ENCODE measurements at places on chromosomes 7 and 10.

GRCh38 chr10:49318028-49318427 lies 19.1 kb downstream of the C10orf71 start:
- DNase-seq = no peak

GRCh38 chr7:123096434-123096833 lies 100.9 kb upstream of the TAS2R16 start:
- DNase-seq = no peak

GRCh38 chr7:16644636-16645592 lies 640 bp downstream of the ANKMY2 start:
- DNase-seq = peak; percentile 76

DNA sequence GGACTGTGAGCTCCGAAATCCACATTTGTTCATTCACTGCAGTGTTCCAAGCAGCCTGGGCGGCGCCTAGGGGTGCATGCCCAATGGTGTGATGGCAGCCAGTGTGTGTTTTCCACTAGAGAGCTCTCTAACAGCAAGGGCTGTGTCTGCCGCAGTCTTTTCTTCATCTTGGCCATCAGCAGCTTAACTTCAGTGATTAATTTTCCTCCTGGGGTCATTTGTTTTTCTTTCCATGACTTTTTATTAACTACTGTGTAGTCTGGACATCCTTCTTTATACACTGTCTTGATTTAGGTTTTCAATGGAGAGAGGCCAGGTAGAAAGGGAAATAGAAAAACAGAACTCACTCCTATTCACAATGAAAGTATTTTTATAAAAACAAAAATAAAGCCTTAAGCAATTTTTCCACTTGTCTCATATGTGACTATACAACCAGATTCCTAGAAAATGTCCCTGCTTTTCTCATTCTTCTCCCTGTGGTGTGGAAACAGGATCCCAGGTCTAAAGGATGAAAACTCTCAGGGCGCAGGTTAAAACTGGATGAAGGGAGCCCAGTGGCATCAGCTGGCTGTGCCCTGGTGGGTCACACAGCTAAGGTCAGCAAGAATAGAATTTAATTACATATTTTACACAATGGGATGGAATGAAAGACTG lies 176.8 kb downstream of the PKD1L1 start:
- no peak for DNase-seq

DNA sequence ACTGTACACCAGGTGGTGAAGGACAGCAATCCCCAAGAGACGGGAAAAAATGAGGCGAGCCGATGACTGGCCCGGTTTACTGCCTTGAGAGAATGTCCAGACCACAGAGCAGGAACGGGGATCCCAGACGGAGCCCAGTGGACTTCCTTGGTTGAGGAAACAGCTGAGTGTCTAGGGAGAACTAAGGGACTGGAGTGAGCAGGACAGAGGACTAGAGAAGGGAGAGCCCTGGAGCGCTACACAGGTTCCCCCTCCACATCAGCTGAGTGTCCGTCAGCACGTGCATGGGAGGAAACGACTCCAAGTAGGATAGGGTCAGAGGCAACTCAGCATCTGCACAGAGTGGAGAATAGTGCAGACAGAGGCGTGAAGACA lies 7.1 kb upstream of the WDR86 start:
- DNase-seq = no peak

- DNase-seq = no peak
Observed at GRCh38 chr7:135853499-135853898, 104.9 kb upstream of the FAM180A start.

GRCh38 chr7:47795631-47796030 lies 152.6 kb downstream of the PKD1L1 start:
- peak; percentile 75 for DNase-seq

GRCh38 chr7:158588878-158589442 lies 1.3 kb upstream of the PTPRN2 start:
- no peak for DNase-seq

DNA sequence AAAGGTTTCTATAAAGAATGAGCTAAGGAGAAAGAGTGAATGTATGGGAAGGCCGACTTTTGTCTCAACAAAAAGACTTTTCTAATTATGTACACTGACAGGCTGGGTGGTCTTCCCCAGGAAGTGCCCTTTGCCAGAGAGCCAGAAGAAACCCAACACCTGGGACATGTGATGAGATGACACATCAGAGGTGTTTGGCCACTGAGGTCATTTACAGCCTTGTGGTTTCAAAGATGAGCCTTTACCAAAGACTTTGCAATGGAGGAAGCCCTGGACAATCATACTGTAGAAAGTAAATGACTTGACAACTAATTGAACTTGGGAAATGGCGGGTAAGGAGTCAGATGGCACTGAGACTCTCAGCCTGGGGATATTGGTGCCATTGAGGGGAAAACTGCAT lies 3.4 kb upstream of the NRG3 start:
- no peak for DNase-seq

GRCh38 chr7:25124465-25125136 lies 459 bp downstream of the CYCS start:
- peak; percentile 10 for DNase-seq

- DNase-seq = peak; percentile 88
Observed at GRCh38 chr7:90173127-90173844, 19.0 kb downstream of the STEAP1 start.

DNA sequence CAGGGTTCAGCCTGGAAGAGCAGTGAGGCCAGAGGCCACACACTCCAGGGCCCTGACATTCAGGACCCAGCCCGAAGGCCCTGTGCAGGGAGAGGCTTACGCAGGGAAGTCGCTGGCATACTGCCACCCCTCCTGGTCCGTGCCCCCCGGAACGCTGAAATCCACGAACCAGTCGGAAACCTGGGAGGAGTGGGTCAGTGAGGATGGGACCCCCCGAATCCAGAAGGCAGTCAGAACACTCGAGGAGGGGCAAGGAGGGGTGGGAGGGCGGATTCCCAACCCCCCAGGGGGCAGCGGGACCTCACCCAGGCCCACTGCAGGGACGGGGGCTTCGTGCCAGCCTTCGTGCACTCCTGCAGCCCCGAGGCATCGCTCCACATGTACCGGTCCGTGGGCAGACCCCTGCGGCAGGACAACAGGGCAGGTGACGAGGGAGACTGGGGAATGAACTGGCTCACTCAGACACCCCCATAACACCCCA lies 13.5 kb downstream of the BHLHA15 start:
- no peak for DNase-seq

DNA sequence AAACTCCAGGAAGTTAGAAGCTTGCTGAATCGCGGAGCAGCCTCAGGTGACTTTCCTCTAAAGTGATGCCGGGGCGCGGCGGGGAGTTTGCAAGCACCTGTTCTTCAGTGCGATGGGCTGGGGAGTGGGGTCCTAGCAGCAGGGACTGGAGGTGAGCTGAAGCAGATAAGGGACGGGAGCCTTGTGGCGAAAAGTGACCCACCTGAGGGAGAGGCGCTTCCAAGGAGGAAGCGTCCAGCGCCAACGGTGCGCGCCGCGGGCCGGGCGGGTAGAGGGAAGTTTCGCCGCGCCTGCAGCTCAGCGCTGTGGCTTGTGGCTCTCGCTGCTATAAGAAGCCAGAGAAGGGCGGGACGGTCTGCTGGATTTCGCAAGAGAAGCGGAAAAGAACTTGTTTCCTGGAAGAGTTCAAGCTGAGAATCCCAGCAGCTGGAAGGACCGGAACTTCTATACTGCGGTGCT lies at the start of gene STEAP4:
Gene STEAP4, minus strand, starts transcription at position 305 of the 459 bp plus-strand sequence. CDS start 22,625 bp downstream, outside the sequence.
- peak; percentile 11 for DNase-seq

GRCh38 chr10:22285130-22285529 lies 31.1 kb upstream of the COMMD3 start:
- DNase-seq = no peak

DNA sequence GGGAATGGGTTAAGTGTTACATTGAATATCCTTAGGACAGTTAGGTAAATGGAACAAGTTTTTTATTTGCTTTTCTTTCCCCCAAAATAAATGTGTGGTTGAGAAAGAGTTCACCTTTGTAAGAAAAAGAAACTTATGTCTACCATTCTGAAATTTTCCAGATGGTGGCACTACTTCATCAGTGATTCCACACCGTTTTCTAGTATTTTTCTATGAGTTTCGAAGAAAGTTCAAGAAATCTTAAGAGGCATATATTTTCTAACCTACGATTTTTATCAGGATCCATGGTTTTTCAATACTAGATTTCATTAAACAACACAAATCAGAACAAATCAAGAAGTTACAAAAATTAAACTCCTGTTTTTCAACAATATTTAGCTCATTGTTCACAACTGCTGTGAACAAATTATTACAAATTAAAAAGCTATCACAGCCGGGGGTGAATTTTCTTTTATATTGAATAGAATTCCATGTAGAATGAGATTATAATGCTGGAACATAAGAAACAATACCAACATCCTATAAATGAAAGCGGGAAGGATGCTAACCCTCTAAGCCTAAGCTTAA lies 163.1 kb upstream of the NPVF start:
- DNase-seq = peak; percentile 7

GRCh38 chr7:140518370-140519006 lies 39.2 kb upstream of the MKRN1 start:
- no peak for DNase-seq

- DNase-seq = no peak
Observed at GRCh38 chr7:43198599-43199090, 86.2 kb downstream of the HECW1 start.

GRCh38 chr10:47020471-47020870 lies 109.2 kb downstream of the PTPN20 start:
- no peak for DNase-seq

DNA sequence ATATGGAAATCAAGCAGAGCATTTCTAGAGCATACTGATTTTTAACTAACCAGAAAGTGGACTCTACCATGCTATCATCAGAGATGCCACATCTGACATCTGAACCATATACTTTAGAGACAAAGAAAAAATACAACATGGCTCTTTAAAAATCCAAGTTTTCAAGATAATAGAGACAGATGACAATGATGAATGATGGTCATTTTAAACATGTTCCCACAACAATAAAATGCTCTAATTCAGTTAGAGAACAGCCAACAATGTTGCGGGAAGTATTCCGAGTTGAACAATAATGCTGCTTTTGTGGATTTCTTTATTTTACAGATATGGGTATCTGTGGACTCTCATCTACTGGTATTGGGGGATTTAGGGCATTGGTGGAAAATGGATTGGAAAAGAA lies 52.8 kb downstream of the PRTFDC1 start:
- DNase-seq = no peak

DNA sequence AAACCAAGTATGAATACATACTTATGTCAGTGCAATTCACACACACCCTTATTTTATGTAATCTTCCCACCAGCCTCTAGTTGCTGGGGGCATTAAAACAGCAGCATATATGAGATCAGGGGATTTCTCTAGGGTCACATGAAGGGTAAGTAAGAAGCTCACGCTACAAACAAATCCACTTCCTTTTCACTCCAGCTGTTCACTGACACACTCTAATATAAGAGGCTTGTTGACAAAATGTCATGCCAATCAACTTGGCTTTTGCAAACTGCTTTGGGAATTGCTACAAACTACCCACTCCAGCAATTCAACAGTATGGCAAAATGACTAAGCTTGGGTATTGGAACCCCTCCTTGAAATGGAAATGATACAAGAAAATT lies 10.3 kb downstream of the FAM3C start:
- no peak for DNase-seq

DNA sequence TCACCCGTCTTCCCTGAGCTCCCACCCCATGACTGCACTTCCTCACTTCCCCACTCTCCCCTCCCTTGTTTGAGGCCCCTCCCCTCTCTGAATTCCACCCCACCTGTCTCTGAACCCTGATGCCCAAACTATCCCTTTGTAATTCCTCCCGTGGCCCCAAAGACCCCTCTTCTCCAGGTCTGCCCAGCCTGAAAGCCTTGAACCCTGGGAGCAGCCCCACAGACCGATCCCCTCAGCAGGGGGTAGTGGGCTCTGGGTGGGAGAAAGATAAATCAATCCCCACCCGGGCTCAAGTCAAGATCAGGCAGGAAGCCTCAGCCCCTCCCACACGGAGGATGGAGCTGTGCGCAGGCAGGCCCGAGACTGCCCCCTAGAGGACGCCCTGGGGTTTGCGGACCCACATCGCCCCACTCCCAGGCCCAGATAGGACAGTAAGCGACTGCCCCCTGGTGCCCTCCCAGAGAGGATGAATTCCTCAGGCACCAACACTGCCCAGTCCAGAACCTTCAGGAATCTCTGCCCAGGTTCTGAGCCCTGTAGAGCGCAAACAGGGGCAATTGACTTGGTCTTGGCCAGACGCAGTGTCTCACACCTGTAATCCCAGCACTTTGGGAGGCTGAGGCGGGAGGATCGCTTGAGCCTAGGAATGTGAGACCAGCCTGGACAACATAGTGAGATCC lies 11.7 kb downstream of the HSPB1 start:
- peak; percentile 87 for DNase-seq

DNA sequence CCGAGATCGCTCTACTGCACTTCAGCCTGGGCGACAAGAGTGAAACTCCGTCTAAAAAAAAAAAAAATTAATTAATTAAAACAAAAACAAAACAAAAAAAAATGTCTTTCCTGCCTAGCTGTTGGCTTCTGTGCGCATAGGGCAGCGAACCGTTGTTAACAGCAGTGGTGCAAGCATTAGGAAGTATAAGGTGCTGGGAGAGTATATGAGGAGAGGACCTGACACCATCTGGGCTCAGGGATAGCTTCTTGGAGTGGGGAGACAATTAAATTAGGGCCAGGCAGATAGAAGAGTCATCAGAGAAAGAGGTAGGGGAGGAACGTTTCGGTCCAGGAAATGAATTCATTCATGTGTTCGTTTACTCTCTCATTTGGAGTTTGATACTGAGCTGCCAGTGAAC lies 46.2 kb upstream of the EZH2 start:
- DNase-seq = no peak

DNA sequence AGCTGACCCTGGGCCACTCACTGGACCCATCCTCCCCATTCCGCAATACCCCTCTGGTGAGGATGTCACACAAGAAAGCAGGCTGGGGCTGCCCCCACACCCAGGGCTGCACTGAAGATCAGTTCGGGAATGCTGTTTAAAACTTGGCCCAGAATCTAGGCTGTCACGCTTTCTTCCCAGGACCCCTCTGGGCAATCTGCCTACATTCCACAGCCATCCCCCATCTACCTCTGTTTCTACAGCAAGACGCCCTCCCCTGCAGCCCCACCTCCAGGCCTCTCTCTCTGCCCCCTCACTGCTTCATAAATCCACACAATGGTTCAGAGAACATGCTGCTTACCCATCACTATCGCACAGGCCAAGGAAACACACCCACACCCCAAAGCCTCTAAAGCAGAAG lies 36.1 kb downstream of the XPNPEP1 start:
- DNase-seq = no peak

- no peak for DNase-seq
Observed at GRCh38 chr10:88062385-88062784, 199.0 kb downstream of the PTEN start.

All from HCEC 1CT (cell line).